ENCODE measurements at places on chromosomes 2 and 18. TPM values are rescaled to one million over a fixed set of nuclear protein-coding genes. Genes with fewer than 3 reads are reported as not detected.

DNA sequence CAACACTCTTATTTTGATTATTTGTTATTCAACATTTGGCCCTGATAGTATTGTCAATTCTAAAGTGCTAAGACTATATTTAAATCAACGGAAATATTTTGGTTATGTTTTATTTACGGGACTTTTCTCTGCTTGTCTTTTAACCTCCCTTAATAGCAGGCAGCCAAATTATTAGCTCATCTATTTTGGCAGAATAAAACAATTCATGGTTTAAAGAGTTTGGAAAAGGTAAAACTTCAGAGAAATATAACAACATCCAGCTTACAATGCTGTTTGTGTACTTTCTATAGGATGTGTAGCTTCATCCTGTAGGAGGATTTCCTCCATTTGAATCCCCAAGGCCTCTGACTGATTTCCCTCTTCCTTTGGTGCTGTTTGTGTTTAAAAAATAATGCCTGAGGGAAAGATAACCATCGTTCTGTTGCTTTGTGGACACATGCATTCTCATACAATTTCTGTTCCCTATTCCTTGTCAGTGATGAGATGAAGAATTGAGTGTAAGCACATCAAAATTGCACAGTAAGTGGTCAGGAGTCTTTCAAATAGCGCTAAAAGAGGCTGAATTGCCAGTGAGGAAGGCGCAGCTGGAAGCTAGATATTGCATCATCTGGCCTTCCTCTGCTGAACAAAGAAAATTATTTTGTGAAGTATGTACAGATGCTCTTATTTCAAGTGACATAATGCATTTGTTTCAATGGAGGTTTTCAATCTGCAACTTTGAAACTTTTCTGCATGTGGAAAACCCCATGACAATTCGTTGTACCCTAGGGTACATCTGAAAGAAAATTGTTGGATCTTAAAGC, 80.3 kb downstream of the CD28 start:
- DNase-seq, result peak; percentile 81

- peak; percentile 83 for DNase-seq
Measured at GRCh38 chr18:36711813-36712444, 116.9 kb downstream of the TPGS2 start.

- no peak for DNase-seq
Measured at GRCh38 chr2:234495251-234496054, 1.4 kb downstream of the ARL4C start.

Gene SP140L
- total RNA-seq, result 16.0 TPM

Gene MAPRE3
- 5.3 TPM for total RNA-seq
